ENCODE measurements at places on chromosomes 5 and 9. TPM values are rescaled to one million over a fixed set of nuclear protein-coding genes. Genes with fewer than 3 reads are reported as not detected.

Gene IARS1
- 69.5 TPM for total RNA-seq

Gene IL33
- total RNA-seq = 61.1 TPM

- DNase-seq = no peak
These were observed 58.1 kb downstream of the STARD4 start for GRCh38 chr5:111454198-111454622.

Gene TLE4
- 36.2 TPM for total RNA-seq

DNA sequence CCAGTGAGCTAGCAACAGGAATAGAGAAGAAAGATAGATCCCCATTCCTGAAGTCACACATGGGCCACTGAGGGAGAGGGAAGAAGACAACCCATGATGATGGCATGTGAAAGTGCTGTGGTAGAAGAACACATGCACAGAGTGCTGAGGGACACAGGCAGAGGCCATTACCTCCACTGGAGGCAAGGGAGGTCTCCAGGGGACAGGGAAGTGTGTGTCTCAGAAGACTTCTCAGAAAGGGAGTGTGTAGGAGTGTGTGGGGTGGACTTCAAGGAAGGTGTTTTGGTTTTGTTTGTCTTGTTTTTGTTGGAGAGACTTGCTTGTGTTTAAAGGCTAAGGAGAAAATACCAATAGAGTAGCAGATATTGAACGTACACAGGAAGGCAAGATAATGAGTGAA, 77.0 kb upstream of the SMARCA2 start:
- no peak for DNase-seq

Gene ASTN2
- total RNA-seq = 19.1 TPM

DNA sequence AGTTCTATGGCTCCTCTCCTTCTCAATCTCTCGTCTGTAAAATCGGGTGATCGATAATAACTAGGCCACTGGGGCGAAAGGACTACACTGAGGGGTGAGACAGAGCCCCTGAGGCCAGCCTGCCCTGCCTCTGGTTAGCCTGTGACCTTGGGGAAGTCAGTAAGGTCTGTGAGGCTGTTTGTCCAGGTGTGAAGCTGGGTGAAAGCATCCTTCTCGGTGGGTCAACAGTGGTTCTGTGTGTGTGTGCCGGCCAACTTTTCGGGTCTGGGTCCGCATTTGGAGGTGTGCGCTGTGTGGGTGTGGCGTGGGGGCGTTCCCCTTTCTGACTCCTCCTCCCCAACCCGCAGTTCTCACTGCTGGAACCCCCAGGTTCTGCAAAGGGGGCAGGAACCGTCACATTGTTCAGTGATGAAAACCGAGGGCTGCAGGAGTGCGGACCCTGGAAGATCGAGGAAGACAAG, 5.0 kb upstream of the RNF44 start:
- peak; percentile 70 for DNase-seq

GRCh38 chr5:171512397-171512796, 93.0 kb downstream of the FGF18 start:
- no peak for DNase-seq

DNA sequence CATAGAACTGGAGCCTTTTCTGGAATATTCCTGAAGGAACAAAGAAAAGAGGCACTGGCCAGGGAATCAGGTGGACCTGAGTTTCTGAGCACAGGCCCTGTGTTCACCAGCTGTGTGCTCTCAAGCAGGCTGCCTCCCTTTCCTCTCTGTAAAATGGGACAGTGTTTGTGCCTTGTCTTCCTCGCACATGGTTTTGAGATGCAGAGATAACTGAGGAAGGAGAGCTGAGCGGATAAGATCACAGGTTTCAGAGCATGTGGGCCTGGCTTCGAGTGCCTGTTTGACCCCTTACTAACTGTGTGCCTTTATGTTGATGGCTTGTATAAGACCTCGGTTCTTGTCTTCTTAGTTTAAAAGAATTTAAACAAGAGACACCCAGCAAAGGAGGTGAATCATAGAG, 46.2 kb upstream of the HAND1 start:
- no peak for DNase-seq

DNA sequence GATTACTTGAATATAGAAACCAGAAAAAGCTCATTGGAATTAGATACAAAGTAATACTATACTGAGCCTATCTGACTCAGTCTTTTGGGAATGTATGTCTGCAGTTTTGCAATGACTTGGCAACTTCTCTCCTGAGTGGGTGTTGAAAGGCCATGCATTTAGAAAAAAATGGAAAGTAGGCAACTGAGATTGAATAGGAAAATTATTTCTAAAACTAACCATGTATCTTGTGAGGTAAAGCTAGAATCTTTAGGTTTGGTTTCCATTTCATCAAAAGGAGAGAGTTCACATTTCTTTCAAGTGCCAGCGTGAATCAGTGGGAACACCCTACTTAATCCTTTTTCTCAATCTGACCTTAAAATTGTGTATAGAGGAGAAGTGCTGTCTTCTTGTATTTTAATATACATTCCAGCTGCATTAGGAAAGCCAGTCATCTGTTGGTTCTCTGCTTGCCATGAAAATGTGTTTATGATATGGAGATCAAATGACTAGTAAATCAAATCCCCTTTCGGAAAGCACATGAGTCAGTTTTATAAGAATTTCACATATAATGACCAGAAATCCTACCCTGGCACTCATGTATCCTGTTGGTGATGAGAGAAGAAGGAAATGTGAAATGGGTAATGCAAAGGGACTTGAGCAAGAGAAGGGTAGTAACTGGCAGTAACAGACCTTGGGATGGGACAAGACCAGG, 30.4 kb downstream of the NFX1 start:
- DNase-seq = no peak
